ENCODE measurements at places on chromosomes 1 and 21. TPM values are rescaled to one million over a fixed set of nuclear protein-coding genes. Genes with fewer than 3 reads are reported as not detected.

HSD11B1 gene
- total RNA-seq = 24.4 TPM

IBA57 gene
- 3.5 TPM for total RNA-seq

OR2T2 gene
- not detected for total RNA-seq

SLAMF7 gene
- total RNA-seq = 2.7 TPM

CFAP410 gene
- 48.8 TPM for total RNA-seq

FNDC10 gene
- total RNA-seq = 0.54 TPM

RNU1-1 gene
- total RNA-seq = under 0.01 TPM

KISS1 gene
- total RNA-seq = not detected

KLF17 gene
- total RNA-seq = not detected

GRCh38 chr1:43632135-43632670 is 17.7 kb upstream of the KDM4A start:
- no peak for DNase-seq

- no peak for DNase-seq
Measured at GRCh38 chr1:243179720-243180119, 75.4 kb downstream of the CEP170 start.

- no peak for DNase-seq
Measured at GRCh38 chr1:154206196-154206595, at the start of gene CFAP141. TSS of gene CFAP141 (minus strand) at chr1:154206333. CDS start at chr1:154206307, 26 bp downstream.

DNA sequence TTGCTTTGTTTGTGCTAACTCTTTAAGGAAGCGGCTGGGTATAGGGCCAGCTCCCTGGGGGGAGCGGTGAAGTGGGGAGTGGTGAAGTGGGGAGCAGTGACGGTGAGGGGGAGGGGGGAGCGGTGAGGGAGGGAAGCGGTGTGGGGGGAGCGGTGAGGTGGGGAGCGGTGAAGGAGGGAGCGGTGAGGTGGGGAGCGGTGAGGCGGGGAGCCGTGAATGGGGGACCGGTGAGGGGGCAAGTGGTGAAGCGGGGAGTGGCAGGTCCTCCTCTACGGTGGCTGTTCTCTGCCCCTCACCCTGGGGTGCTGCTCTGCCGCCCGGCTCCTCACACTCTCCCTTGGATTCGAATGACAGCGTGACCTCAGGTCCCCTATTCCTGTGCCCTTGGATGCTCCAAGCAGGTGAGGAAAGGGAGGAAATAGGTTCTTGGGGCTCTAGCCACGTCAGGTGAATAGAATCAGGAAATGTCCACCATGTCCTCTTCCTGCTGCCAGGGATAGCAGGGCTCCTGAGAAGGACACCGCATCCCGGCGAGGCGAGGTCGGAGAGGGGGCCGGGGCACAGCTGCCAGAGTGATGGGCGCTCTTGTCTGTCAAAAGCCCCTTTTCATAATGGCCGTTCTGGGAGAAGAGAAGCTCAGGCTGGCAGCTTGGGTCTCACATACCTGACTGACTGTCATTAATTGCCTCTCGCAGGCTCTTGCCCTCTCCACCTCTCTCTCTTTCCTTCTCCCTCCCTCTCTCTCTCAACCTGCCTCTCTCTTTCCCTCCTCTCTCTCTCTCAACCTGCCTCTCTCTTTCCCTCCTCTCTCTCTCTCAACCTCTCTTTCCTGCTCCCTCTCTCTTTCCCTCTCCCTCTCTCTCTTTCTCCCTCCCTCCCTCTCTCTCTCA is 134.2 kb downstream of the PGBD5 start:
- DNase-seq = no peak

DNA sequence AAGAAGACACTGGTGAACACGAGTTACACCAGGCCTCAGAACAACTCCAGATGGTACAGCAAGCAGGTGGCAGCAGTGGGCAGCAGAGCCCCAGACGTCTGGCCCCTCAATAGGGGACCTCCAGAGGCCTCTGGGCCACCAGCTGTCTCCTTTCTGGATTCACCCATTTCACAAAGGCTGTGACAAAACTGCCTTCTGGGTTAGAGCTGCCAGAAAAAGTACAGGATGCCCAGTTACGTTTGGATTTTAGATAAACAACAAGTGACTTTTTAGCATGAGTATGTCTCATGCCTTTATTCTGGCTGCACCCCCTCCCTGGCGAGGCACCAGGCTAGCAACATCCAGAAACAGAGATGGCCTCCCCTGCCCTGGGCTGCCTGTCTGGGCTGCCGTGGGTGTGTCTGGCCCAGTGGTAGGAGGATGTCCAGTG is 30.1 kb downstream of the ITPKB start:
- DNase-seq = no peak

DNA sequence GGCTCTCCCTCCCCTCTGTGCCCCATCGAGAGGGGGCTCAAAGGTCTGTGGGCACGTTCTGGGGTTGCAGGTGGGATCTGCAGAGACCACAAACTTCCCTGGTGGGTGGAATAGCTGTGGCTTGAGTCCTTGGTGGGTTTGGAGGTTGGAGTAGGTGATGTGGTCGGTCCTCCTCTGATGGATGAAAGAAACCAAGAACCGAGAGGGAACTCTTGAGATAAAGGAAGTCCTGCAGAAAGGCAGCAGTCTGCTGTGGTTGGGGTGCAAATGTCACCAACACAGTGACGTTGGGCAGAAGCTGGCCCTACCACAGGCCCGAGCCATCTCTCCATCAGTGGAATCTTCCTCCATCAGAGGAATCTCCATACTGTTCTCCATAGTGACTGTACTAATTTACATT is 171.8 kb downstream of the FCRL5 start:
- DNase-seq = no peak

DNA sequence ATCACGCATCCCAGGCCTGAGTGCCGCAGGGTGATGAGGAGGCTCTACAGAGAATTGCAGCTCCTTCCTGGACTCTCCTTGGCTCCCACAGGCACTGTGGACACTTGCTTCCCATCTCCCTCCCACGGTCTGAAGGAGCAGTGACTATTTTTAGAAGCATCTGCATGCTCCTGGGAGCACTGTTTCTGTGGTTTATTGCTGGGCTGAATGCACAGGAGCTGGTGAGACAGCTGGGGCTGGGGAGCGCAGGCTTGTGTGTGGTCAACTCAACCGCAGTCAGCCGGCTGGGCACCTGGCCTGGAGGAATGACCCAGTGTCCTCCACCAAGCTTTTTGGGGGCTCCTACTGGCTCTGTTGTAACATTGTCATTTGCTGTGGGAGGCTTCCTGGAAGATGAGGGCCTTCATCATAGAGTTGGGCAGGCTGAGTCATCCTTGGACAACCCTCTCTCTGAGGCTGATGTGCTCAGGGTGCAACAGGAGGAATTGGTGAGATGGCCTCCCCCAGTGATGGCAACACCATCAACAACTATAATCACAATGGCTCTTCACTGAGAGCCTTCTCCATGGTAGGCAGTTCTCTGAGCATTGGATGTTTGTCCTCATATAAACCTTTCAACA is 1.7 kb downstream of the NFASC start:
- DNase-seq = no peak

DNA sequence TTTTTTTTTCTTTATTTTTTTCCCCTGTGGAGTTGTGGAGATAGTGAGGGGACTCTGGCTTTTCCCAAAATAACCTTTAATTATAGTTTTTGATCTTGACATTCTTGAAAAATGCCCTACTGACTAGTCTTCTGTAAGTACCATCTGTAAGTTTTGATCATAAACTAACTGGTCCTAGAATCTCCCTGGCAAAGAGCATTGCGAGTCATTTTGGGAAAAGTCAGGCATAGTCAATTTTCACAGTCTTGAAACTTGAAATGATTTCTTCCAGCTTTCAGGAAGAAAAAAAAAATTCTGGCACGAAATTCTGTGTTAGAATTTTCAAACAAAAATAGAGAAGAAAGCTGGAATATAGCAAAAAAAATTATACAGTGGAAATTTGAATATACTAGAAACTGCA is 181.2 kb upstream of the SNX7 start:
- DNase-seq = no peak

Measured in thoracic aorta (tissue), 2 donors.